AG08396 (cell line): ENCODE measurements at places on chromosomes 1 and 21.

- DNase-seq = peak; percentile 24
These were observed 6.1 kb downstream of the AADACL4 start for GRCh38 chr1:12649971-12650421.

DNA sequence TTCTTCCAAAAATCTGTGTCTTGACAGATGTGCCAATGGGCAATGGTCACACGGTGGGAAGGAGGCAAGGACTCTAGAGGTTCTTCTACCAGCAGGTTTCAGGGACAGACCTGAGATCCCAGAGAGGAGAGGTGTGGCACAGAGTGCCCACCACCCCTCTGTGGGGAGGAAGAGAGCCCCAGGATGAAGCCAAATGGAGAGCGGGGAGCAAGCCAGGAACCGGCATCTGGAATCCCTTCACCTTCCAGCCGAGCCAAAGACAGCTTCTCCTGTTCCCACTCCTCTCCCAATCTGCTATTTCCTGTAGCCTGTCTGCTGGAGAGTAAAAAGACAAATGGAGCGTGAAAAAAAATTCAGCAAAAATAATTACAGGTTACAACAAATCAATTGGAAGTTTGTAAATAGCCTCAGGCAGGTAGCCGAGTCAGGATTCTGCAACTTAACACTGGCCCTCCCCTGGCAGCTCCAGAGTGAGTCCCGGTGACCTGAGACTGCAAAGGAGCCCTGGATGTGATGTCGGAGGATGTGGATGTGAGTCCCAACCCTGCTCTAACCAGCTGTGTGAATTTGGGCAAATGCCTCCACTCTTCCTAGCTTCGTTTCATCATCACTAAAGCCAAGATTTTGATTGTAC is 45.4 kb upstream of the LRRN2 start:
- no peak for DNase-seq

- DNase-seq = no peak
These were observed 10.1 kb downstream of the DNAJC11 start for GRCh38 chr1:6691507-6691906.

DNA sequence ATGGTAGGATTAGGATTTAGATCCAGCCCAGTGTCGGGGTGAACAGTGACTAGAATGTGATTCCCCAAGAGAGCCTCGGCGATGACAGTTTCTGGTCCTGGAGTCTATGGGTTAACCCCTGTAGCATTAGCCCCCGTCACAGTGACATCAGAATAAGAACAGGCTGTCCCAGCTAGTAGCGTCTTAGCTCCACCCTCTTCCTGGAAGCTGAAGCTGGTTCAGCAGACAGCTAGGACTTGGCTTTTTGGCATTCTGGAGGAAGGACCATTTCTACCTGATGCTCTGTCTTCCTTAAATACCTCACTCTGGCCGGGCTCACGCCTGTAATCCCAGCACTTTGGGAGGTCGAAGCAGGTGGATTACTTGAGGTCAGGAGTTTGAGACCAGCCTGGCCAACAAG is 5.0 kb downstream of the NDUFS2 start:
- no peak for DNase-seq

DNA sequence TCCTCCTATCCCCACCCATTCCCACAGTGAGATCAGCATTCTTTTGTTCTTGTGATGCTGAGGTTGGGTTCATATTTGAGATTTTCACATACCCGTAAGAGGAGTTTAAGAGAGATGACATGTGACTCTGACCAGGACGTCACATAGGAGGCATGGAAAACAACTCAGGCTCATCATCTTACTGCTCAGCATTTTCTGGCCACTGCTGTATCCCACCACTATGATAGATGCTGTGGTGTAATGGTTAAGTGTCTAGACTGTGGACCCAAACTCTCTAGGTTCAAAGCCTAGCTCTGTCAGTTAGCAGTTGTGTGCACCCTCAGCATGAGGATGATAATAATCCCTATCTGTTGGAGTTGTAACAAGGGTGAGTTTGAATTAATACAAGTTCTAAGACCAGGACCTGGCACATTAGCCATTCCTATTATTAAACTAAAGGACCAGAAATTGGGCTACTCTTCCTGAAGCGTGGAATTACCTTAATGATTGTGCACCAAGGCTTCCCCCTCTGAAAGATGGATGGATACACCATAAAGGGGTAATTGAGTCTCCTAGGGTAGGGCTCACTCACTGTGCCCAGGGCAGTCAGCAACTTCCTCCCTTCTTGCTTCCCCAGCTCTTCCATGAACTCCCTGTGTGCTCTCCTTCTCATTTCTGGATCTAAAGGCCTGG is 40.9 kb downstream of the LGR6 start:
- DNase-seq = no peak

GRCh38 chr1:2441746-2442145 is 29.4 kb upstream of the PEX10 start:
- no peak for DNase-seq

DNA sequence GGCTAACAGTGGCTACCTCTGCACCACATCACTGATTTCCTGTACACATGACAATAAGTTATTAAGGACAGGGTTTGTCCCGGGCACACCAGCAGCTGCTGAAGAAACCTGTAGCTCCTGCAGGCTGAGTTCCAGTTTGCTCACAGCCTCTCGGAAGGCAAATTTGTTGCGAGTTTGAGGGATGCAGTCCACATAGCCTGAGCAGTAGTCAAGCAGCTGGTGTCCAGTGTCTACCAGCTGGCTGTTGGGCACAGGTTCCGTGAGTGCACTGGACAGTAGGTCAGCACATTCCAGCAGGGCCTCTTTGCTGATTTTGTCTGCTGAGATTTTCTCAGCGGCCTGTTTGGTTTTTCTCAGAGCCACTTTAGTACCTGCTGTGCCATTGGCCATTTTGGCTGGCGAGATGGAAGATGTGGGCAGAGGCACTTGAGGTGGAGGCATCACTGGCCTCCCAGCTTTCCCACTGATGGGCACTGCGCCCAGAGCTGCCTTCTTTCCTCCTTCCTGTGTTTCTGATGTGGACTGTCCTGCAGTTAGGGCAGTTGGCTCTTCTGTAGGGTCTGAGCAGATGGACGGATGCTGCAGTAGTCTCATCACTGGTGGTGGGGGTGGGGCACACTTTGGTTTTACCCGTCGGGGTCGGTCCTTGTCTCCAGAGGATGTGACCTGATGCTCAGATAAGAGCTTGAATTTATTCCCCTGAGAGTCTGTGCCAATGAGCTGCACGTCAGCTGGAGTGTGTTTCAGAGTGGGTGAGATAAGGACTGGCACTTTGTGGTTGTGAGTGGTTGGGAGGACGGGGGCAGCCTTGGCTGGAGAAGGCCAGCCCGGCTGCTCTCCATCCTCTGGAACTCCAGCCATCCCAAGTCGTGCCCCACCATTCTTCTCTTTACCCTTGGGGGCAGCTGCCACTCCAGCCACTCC is 26.1 kb downstream of the TOR3A start:
- DNase-seq = no peak

DNA sequence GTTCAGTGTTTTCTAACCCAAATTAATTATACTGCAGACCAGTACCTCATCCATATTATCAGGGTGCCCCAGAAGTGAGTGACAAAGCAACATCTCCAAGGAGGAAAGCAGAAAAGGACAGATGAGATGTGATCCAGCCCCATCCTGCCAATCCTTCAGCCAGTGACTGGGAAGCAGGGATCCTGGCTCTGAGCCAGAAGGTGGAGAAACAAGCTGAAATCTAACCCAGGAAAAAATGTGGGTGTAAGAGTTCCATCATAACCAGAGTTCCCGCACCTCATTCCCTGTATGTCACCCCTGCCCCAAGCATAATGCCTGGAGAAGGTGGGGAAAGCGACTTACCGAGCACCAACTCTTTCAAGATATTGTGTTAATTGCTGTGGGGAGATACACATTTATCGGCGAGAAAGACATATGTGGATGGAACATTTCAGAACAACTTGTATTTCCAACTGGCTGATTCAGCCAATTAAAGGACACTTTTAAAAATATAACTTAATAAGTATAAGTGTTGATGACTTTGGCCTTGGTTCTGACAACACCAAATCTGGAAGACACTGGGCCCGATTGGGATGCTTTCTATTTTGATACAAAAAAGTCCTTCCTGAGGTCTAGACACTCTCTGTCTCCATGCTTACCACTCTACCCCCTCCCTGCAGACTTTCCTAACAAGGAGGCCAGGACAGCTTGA is 14.9 kb downstream of the PLEKHA6 start:
- DNase-seq = no peak

GRCh38 chr1:5125208-5125607 is 470.8 kb downstream of the AJAP1 start:
- DNase-seq = no peak
